Vagina (tissue), 2 donors: ENCODE measurements at places on chromosomes 1 and 21.

- DNase-seq, result no peak
These were observed 48.5 kb downstream of the CELF3 start for GRCh38 chr1:151668090-151668489.

GRCh38 chr1:2003541-2004131, at the start of gene CFAP74:
CFAP74 (minus strand) TSS chr1:2003786; CDS start chr1:1990956, 12,830 bp downstream.
- DNase-seq, result no peak

DNA sequence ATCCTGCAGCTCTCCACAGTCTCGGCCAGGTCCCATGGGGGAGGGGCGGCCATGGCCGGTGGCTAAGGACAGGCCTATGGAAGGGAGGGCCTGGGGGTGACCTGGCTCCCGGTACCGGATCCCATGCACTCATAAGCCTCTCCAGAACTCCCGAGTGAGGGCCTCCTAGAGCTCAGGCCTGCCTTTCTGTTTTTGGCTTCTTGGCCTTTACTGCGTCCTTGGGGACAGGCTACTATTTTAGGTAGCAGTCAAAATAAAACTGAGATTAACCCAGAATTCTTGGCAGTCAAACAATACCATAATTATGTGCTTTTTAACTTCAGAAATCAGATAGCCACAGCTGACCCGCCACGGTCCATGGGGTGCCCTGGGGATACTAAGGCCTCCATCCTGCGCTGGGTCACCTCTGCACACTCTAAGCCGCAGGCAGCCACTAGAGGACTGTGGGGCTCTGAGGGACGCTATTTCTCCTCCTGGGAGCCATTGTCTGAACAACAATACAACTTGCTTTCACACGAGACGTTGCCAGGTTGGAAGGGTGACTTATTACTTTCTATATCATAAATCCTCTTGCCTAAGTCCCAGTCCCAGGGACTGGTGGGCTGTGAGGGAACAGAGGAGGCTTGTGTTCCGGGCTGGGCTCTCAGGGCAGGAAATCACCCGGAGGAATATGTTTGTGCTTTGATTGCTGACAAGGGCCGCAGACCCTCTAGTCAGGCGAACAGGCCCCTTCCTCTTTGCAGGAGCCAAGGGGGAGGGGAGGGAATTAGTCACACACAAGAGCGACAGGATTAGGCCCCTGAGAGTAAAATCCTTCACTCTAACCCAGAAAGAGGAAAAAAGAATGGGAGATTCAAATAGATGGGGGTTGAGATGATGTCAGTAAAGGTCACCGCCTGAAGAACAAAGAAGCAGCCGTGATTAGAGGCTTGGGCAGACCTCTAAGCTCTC, 40.7 kb upstream of the BCAR3 start:
- no peak for DNase-seq

DNA sequence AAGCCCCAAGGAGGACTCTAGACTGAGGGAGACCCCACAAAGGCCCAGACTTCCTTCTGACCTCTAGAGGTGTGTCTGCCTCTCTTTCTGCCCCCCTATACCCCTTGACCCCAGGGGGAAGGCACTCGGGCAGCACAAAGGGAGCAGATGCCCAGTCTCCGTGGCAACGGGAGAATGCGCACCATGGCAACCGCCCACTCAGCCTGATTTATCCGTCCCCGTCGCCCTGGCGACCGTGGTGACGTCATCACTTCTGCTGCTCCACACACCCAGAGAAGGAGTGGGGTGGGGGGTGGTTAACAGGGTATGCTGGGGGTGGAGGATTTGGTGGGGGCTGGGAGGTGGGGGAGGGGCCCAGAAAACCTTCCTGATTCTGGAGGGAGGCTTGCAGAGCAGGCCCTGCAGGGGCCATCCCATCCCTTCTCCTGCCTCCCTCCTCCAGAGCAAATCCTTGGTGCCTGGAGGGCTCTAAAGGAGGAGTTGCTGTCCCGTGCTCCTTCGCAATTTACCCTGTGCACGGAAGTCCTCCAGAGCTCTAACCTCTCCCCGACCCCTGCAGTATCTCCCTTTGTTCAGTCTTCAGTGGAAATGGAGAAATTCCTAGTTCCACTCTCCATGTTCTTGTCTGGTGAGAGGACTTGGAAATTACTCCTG, 6.3 kb downstream of the CELF3 start:
- DNase-seq, result no peak

- DNase-seq, result no peak
These were observed 111.9 kb downstream of the OMA1 start for GRCh38 chr1:58434607-58435006.

GRCh38 chr1:229069176-229069575, 201.7 kb upstream of the RAB4A start:
- no peak for DNase-seq

GRCh38 chr1:247857069-247857984, at the start of gene TRIM58:
TRIM58 (plus strand) TSS chr1:247857187; CDS start chr1:247857247, 60 bp downstream.
- DNase-seq, result no peak

DNA sequence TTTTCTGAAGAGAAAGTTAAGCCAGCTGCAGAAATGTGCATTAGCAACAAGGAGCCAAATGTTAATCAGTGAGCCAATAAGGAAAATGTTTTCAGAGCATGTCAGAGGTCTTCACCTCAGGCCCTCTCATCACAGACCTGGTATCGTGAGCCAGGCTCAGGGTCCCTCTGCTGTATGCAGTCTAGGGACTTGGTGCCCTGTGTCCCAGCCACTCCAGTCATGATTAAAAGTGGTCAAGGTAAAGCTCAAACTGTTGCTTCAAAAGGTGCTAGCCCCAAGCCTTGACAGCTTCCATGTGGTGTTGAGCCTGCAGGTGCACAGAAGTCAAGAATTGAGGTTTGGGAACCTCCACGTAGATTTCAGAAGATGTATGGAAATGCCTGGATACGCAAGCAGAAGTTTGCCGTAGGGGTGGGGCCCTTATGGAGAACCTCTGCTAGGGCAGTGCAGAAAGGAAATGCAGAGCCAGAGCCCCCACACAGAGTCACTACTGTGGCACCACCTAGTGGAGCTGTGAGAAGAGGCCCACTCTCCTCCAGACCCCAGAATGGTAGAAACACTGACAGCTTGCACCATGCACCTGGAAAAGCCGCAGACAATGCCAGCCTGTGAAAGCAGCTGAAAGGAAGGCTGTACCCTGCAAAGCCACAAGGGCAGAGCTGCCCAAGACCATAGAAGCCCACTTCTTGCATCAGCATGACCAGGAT, 1128.7 kb downstream of the AMY1C start:
- DNase-seq, result no peak

GRCh38 chr1:152907686-152908601, at the start of gene IVL:
IVL (plus strand) TSS chr1:152908546; CDS start chr1:152909798, 1,252 bp downstream.
- no peak for DNase-seq

DNA sequence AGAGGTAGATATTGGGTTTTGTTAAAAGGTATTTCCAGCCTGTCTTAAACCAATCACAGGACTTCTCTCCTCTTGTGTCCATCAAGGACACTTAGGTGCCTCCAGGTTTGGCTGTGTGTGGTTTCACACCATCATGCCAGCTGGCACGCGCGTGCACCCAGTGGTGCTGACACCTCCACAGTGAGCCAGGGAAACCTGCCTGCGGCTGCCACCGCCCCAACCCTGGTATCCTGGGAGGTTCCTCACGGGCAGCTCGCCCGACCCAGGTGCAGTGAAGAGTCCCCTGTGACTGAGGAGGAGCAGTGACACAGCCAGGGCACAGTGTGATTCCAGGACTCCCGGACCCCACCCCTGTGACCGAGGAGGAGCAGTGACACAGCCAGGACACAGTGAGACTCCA, 13.2 kb upstream of the COL6A2 start:
- peak; percentile 89 for DNase-seq

DNA sequence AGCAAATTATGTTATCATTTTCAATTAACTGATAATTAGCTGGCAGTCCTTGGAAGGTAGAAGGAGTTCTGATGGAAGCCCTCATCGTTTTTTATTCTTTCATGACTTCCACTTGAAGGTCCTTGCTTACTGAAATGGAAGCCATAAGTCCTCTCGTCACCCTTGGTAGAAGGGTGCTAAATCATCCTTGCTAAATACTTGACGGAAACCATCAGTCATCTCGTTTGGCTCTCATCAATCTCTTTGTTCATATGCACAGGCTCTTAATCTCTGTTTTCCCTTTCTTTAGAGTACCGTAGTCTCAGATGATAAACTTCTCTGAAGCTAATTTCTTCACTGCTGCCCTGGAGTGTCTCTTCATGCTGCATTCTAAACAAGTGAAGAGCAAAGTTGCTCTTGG, 34.5 kb downstream of the UCK2 start:
- no peak for DNase-seq

GRCh38 chr21:42691901-42692559, 38.6 kb downstream of the PDE9A start:
- no peak for DNase-seq

DNA sequence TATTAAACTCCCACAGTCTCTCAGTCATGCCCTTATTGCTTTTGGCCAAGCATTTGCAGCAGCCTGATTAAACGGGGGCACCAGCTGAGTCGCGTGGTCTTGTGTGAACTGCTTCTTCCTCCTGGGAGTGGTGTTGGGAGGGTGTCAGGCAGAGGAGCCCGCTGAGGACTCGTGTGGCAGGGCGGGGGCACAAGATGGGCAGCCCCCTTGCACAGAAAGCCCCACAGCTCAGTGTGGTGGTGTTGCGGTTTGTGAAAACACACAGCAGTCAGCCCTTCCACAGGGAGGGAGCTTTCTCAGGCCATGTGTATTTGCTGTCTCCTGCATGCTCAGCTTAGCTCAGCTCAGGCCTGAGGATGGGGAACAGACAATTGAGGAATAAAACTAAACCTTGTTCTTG, 22.4 kb downstream of the PEX14 start:
- DNase-seq, result no peak

DNA sequence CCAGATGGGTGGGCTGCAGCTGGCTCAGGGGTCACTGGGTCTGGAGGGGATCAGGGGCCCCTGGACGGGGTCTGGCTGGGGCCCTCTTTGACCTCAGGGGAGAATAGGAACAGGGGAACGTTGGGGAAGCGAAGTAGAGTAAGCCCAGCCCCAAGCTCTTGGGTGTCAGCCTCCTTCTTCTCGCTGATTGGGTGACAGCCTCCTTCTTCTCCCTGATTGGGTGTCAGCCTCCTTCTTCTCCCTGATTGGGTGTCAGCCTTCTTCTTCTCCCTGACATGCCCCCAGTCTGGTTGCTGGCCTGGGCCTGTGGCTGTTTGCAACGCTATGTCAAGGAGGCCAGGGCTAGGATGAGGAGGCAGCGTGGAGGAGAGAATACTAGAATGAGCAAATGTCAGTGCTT, 76.7 kb upstream of the CASZ1 start:
- DNase-seq, result no peak

DNA sequence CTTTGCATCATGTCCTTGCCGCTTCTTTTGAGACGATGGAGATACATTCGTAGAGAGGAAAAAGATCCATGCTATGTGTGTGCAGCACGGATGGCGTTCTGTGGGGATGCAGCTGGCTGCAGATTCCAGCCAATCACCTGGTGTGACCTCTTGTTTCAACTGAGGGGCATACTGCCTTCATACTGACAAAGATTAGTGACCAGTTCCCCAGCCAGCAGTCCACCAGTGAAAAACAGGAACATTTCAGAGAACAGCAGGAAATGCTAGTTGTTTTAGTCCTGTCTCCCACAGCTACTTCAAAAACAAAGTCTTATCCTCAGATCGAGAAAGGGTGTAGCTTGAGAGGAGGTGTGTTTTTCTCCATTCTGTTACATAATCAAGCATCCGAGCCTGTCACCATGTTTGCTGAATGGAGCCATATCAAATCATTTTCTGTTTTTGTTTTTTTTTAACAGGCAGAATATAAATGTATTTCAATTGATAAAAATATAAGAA, 255.7 kb upstream of the FMN2 start:
- no peak for DNase-seq

GRCh38 chr1:76330991-76331603, 256.6 kb downstream of the ST6GALNAC3 start:
- no peak for DNase-seq

DNA sequence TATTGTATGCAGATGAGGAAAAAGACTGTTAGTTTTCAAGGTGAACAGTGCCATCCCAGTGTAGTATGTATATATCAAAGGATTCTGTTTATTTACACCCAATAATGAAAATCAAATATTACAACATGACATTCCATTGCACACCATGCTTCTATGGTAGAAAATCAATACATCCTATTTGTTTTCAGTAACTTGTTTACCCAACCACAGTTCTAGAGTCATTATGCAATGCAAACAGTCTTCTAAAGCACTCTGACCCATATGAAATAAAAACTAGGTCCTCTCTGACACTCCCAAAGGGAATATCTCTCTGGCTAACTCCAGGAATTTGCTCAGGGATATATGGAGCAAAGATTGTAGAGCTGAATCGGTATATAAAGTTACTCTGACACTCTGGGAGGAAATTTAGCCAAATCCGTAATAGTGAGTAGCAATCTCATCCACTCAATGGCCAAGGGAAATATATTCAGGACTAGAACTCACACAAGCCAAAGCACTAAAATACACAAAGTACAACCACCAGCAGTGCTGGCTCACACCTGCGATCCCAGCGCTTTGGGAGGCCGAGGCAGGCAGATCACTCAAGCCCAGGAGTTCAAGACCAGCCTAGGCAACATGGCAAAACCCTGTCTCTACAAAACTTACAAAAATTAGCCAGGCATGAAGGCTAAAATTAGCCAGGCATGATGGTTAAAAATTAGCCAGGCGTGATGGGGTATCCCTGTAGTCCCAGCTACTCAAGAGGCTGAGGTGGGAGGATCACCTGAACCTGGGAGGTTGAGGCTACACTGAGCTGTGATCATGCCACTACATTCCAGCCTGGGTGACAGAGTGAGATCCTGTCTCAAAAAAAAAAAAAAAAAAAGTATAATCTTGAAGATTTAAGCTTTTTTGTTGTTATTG, 75.2 kb downstream of the RERE start:
- DNase-seq, result no peak

- no peak for DNase-seq
These were observed at the start of gene FAAH for GRCh38 chr1:46394108-46394871. FAAH (plus strand) TSS chr1:46394317; CDS start chr1:46394349, 32 bp downstream.

DNA sequence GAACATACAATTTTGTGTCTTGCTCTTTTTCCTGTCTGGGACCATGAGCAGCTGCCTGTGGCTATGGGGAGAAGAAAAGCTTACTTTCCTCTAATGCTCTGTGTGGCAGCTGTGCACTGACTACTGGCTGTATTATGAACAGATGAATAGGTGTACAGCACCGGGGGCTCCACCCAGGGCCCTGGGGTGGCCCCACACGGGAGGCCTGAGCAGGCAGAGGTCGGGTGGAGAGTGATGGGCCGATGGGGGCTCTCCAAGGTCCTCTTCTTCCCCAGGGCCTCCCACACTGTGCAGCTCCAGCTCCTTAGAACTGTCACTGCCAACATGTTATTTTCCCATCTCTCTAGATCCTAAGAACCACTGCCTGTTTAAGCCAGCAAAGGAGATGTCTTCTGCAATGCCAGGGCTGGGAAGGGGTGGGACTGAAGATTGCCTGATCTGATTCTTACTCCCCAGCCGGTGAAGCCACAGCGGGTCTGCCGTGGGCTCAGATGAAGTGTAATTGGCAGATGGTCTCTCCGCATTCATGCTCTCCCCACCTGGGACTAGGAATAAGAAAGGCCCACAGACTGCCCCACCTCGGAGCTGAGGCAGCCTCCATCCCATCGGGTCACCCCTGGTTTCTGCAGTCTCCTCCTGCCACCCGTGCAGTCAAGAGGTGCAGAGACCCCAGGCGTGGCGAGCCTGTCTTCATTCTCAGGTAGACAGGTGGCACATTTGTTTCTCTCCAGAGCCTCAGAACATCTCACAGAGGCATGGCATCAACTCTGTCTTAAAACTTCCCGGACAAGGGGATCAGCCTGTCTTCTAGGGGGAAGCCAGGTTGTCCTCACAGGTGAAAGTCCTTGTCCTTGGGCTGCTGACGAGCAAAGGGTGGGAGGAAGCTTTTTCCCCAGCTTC, 186.5 kb upstream of the GALNT2 start:
- DNase-seq, result peak; percentile 71

GRCh38 chr21:45623436-45623835, 20.1 kb upstream of the PCBP3 start:
- no peak for DNase-seq
